GF-D8 (cell line): ENCODE measurements at places on chromosomes 16 and 17.

- DNase-seq, result peak; percentile 67
These were observed 6.4 kb downstream of the THRA start for GRCh38 chr17:40068917-40069750.

- DNase-seq, result no peak
These were observed 585.3 kb downstream of the KCNJ18 start for GRCh38 chr17:22277595-22277994.

DNA sequence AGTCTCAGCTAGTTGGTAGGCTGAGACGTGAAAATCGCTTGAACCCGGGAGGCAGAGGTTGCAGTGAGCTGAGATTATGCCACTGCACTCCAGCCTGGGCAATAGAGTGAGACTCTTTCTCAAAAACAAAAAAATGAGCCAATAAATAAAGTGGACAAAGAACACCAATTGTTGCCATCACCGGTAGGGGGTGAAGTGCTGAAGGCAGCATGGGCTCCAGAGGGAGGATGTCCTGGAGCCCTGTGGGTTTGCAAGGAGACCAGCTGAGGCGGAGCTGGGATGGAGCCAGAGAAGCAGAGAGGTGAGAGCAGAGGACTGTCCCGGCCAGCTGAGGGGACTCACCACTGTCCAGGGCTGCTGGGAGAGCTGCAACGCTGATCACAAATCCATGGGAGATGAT is 13.8 kb downstream of the CHST6 start:
- DNase-seq, result no peak

- DNase-seq, result peak; percentile 27
These were observed 47.8 kb upstream of the RASL10B start for GRCh38 chr17:35683591-35683990.

GRCh38 chr17:34141590-34141989 is 113.5 kb upstream of the CCL2 start:
- DNase-seq, result no peak

GRCh38 chr17:80732268-80732667 is 187.6 kb downstream of the RPTOR start:
- DNase-seq, result no peak

DNA sequence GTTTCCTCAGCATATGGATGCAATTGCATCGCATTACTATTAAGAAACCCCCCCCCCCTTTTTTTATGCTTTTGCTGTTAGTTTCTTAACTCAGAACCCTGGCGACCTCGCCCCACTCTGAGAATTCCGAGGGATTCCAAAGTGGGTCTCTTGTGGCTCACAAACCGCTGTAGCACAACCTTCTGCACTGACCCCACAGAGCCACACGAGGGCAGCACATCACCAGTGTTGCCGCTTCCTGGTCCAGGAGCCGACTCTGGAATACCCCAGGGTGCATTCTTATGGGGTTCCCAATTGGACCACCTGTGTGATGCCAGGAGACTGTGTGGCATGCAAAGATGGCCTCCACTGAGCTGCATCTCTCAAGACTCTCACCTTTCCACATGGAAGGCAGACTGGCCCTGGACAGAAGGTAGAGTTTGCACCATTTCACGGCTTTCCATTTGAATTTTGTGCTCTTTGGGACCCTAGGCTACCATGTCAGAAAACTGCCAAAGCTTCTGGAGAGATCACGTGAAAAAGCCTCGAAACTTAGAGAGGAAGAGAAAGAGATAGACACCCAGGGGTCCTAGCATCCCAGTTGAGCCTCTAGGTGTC is 432.7 kb upstream of the ASIC2 start:
- no peak for DNase-seq

- no peak for DNase-seq
These were observed 40.9 kb downstream of the TMEM235 start for GRCh38 chr17:78272181-78272913.

- DNase-seq, result no peak
These were observed 622 bp upstream of the CCL16 start for GRCh38 chr17:35981908-35982330.

GRCh38 chr17:64599187-64599676 is 62.9 kb downstream of the SMURF2 start:
- DNase-seq, result no peak

DNA sequence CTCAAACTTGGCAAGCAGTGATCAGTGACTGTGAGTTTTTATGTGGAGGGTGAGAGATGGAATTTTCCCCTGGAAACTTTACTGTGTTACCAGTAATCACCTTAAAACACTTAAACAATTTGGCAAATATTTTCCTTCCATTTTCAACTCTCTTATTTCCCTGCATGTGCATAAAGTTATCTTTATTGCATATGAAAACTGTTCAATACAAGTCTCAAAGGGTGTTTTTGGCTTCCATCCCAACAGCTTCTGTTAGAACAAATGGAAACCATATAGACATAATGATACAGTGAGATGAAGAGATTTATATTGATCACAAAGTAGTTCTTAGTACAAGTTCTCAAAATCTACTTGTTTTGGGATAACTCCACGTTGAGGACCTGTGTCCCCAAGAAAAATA is 36.4 kb upstream of the TANGO6 start:
- DNase-seq, result no peak

DNA sequence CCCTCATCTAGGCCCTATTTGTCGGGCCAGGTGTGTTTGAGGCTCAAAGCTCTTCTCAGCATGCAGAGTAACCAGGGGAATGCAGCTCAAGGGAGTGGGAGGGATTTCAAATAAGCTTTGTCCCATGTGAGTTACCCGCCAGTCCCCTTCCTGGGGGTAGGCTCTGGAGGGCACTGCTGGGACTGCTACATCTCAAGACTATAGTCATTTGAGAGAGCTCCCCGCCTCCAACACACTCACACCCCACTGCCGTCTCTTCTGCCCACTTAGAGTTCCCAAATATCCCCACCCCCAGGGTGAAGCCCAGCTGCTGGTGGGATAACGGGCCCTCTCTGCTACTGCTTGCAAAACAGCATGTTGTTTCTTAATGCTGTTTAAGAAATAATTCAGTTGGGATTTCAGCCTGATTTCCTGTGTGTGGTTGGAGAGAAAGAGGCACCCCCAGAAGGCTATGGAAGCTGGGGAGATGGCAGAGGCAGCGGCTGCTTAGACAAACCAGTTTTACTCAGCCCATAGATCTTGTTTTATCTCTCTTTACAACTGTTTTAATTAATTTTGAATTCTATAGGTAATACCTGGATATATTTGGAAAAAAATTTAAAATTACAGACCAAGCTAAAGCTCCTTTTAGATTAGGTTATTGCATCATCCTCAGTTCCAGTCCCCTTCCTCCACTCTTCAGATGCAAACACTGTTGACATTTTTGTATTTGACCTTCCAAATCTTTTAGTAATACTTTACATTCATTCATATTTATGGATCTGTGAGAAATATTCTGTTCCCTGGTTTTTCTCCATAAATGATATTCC is 4.1 kb upstream of the MPO start:
- peak; percentile 99 for DNase-seq

DNA sequence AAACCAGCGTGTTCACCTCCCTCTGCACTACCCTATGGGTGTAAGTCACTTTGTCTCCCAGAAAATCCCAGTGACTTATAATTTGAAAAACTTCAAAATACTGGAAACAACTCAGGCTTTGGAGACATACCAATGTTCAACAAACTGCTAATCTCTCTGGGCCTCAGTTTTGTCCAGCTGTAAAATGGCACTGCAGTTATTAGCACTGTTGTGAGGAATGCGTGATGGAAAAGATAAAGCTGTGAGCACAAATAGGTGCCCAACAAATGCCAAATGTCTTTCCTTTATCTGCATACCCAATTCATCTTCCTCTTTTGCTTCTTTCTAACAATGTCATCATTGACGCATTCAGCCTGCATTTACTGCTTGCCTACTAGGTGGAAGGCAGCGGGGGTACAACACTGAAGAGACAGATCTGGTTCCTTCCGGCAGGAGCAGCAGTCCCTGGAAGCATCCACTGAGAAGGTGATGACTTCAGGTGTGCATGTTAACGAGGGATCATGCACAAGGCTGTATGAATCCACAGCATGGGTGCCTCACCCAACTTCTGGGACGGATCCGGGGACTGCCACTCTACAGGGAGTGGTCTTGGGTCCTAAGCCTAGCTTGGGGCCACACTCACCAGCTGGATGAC is 63.4 kb downstream of the CYTH1 start:
- DNase-seq, result no peak

DNA sequence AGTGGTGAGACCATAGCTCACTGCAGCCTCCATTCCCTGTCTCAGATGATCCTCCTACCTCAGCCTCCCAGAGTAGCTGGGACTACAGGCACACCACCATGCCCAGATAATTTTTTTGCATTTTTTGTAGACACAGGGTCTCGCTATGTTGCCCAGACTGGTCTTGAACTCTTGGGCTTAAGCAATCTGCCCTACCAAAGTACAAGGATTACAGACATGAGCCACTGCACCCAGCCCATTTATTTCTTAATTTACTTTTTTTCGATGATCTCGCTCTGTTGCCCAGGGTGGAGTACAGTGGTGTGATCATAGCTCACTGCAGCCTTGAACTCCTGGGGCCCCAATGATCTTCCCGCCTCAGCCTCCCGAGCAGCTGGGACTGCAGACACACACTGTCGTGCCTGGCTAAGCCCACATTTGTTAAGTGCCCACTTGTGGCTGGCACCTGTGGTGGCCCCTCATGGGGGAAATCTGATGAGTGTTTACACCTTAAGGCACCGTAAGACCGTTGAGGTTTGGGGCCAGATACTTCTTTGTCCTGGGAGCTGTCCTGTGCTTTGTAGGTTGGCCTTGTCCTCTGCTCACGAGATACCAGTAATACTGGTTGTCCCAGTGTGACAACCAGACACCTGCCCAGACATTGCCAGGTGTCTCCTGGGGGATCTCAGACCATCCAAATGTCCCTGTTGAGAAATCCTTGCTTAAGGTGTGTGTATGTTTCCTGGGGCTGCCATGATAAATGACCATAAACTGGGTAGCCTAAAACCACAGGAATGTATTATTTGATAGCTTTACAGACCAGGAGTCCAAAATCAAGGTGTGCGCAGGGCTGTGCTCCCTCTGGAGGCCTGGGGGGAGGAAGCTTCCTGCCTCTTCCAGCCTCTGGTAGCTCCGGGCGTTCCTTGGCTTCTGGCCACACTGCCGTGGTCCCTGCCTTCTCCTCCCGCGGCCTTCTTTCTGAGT is 141.4 kb upstream of the GSE1 start:
- DNase-seq, result no peak

GRCh38 chr17:19867329-19868078 is at the start of gene ULK2:
Gene ULK2 (minus strand): TSS chr17:19867936. CDS start chr17:19867417, 519 bp downstream.
- DNase-seq, result no peak

DNA sequence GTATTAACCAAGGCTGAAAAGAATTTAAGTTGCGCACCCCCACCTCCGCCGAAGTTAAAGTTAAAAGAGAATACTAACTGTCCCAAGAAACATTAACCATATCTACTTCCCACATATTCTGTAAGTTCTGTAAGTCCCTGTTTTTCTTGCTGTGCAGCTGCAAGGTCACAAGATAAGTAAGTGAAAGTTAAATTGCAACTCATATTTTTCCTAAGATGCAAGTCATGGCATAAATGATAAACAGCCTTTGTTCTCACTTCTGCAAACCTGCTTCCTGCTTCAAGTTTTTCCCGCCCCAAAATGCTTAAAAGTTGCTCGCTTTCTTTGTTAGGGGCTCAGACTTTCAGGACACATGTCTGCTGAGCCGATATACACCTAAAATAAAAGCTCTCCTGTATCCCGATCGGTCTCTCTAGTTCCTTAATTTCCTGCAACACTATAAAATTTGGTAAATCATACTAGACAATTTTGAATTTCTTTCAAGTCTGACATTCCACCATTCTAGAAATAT is 32.6 kb upstream of the ABCA9 start:
- no peak for DNase-seq

- DNase-seq, result no peak
These were observed 92.4 kb upstream of the CDC42EP4 start for GRCh38 chr17:73404246-73404645.

DNA sequence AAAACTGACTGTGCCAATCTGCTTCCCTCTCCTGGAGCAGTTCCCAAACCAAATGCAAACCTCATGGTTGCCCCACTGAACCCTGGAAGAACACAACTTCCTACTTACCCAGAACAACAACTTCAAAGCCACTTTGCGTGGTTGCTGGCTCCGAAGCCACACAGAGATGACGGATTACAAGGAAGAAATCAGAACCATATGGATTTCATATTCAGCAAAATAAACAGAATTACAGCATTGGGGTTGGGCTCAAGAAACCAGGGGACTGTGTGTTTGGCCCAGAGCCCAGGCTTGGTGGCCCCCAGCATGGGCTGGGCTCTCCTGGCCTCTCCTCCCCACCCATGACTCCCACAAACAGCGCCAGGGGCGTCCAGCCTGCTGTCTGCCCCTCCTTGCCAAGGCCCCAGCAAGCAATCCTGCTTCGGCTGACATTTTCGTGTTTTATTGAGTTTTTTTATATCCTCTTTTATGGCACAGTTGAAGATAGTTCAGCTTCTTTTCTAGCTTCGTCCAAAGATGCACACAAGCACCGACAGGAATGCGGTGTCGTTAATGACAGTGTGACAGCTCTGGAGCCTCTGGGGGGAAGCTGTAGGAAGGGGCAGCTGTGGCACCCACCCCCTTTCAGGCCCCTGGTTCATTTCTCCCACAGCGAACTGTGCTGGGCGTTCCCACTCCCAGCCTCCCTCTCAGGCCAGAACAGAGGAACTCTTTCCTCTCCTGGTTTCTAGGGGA is 137.1 kb downstream of the GAS7 start:
- no peak for DNase-seq

DNA sequence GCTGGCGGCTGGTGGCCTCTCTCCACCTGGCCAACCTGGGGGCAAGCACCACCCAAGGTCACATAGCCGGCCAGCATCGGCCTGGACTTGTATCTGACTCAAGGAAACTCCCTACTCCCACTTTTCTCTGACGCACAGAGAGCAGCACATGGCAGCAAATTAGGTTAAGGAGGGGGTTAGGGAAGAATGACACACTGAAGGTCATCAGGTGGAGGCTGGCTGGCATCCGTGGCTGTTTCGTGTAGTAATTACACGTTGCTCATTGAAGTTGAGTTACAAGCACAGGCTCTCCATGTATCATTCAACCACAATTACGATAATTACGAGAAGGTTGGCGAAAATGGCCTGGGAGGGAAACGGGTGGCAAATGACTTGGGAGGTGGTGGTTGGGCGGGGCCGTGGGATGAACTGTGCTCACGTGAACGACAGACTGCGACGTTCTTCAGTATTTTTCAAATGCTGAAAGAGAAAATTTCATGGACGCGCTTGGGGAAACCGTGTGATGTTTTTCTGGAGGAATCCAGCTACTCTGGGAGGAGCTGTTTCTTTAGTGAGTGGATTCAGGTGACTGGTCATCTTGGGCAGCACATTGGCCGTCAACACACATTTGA is 4.0 kb upstream of the METRNL start:
- no peak for DNase-seq

- peak; percentile 66 for DNase-seq
These were observed 6.3 kb downstream of the TBC1D16 start for GRCh38 chr17:80029258-80029974.

DNA sequence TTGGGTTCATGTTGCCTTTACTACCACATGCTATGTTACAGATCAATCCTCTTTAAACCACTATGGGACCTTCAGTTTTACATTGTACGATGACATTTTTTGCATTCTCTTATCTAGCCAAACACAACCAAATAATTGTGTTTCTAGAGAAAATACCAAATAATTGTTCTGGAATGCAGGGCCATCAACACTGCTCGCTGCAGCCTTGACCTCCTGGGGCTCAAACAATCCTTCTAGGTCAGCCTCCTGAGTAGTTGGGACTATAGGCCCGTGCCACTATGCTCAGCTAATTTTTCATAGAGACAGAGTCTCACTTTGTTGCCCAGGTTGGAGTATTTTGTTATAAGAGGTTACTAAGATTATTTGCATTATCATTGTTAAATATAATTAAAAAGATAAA is 237.5 kb upstream of the PMFBP1 start:
- DNase-seq, result no peak
